Mesothelial cell of epicardium (in vitro differentiated cells): ENCODE measurements at places on chromosomes 7 and 10.

GRCh38 chr7:64654796-64655548 lies 11.0 kb upstream of the ZNF107 start:
- no peak for DNase-seq

DNA sequence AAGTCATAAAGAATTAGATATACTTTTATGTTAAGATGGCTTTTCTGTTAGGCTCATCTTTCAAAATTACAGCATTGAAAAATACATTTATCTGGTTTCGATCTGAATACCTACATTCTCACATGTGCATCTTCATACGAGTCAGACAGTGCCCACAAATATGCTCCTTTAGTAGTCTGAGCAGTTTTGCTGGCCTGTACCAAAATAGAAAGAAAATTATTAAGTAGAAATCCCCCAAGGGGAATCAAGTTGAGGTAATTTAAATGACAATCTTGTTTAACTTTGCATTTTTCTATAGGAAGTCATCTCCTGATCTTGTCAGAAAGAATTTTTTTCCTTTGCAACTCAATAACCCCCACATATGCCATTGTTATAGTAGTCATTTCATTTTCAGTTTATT lies 287.4 kb upstream of the SEMA3D start:
- DNase-seq, result no peak

- no peak for DNase-seq
These were observed 828.7 kb downstream of the TYW1 start for GRCh38 chr7:67825356-67825755.

DNA sequence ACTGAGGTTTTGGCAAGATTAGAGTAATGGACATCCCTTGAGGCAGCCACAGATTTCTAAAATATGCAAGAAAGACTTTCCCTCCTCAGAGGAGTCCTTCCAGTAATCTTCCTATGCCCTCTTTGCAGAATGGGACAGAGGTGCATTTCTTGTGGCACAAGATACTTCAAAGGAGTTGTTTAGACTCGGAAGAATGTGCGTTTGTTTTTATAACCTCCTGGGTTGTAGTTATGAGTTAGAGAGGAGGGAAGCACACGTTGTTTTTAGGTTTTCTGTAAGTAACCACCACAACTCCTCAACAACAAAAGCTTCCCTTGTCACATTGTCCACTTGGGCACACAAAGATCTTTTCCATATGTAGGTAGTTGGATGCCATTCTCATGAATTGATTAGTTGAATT lies 78.1 kb upstream of the GLI3 start:
- DNase-seq, result no peak

- no peak for DNase-seq
These were observed 56.0 kb downstream of the CCDC71L start for GRCh38 chr7:106604971-106605370.

DNA sequence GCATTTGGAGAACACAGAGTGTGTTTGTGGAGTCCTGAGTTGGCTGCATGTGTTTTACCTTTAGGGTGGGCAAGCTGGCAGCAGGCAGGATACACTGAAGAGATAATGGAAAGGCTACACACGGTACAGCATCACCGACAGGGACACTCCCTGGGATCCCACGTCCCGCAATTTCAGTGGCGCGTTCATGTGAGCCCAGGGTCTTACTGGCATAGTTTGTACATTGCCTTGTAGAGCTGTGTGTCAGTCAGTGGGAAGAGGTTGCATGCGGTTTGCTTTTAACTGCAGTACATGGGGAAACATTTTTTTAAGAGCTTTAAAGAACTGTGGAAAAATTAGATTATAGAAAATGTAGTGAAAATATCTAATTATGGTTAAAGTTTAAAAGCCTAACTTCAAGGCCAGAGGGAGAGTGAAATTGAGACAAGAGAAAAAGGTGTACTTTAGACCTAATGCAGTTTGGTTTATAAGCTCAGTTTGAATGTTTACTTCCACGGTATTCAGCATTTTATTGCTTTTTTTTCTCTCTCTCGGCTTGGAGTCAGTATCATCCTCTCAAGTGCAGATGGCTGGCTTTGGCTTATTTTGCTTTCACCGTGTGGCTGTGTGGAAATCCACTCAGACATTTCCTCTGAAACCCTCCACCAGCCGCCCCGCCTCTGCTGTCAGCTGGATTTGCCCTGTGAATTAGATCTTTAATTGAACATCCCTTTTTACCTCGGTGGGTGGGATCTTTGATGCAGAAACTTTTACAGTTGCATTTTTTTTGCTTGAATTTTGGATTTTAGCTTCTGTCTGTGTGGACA lies 364.2 kb upstream of the COBL start:
- DNase-seq, result no peak
